ENCODE measurements at places on chromosomes 1 and 21.

- peak; percentile 54 for DNase-seq
These were observed 32.2 kb upstream of the CA6 start for GRCh38 chr1:8913457-8913856.

- no peak for DNase-seq
These were observed 37.1 kb downstream of the C21orf91 start for GRCh38 chr21:17782051-17782450.

GRCh38 chr1:15966081-15966955 is 9.6 kb downstream of the ZBTB17 start:
- no peak for DNase-seq

DNA sequence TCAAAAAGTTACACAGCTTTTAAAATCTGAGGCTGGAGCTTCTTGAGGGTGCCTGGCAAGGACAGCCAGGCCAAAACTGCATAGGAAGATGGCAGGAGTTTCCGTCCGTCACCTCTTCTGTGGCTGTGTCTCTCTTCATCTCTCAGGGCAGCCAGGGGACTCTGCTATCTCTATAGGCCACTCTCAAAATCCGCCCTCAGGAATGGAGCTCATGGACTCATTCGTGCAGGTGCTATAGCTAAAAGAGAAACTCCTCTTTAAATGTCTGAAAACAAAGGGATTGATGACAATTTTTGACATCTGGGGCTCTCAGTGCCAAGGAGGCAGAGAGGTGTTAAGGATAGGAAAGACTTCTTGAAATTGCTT is 27.2 kb downstream of the OVAAL start:
- DNase-seq, result no peak

DNA sequence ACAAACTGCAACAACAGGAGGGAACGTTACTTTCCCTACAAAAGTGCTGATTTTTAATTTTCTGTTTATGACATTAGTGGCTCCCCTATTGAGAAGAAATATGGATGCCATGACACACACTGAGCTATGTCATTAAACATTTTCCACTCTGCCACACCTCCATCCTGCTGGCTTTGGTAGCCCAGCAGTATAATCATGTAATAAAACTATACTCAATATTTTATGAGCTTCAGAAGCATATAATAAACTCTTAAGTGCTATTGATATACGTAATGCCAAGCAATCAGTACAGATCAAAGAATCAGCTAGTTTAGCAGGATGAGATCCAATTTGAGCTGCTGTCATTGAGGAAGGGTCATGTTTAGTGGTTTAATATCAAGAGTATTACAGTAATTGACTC is 141.3 kb upstream of the LRRC7 start:
- no peak for DNase-seq

DNA sequence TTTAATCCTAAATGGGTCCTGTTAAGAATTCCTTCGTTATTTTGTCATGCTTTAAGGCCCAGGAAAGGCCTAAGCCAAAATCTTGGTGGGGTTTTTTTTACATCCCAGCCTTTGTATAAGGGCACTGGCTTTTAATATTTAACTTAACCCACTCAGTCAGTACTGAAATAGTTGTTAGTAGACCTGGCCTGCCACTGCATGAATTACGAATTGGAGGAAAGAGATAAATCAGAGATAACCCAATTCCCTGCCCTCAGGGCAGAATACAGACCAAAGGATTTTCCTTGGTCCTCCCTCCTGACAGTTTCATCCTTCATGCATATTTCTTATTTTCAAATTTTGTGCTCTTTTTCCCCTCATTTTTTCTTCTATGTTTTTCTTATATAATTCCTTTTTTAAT is 193.0 kb downstream of the FASLG start:
- no peak for DNase-seq

DNA sequence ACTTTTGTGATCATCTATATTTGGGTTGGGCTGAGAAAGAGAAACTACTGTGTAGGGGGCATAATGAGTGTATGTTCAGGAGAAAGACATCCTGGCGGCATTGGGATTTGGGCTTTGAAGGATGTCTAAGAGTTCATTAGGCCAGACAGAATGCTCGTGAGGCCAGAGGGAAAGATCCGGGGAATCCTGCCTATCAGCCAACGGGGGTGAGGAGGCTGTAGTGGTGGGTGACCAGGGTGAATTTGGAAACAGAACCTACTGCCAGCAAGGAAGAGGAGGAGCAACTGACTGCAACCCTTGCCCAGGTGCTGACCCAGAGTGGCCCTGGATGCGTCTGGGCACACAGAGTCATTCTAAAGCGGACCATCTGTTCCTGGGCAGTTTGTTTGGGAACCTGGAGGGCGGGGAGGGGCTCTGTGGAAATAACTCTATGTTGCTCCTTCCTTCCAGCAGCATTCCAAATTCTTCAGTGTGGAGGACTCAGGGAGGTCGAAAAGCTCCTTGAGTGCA is 56.9 kb upstream of the ECE1 start:
- no peak for DNase-seq

- no peak for DNase-seq
These were observed 18.7 kb downstream of the ADAMTS5 start for GRCh38 chr21:26948194-26948593.

- no peak for DNase-seq
These were observed 24.3 kb downstream of the AHCTF1 start for GRCh38 chr1:246907472-246907871.

DNA sequence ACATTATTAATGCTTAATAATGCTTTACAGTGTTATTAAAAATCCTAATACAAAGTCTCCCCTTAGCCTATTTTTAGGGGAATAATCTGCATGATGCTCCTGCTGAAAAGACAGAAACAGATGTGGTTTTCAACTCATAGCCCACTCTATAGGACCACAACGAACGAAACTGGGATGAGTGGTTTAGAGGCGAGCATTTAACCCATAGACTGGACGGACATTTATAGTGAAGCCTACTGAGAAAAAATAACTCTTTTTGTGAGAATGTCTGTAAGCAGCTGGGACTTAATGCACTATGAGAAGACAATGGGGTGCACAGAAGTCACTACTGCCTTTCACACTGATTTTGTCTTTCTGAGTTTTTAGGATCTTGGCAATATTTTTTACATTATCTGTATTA is 1599.6 kb upstream of the B3GALT2 start:
- no peak for DNase-seq

GRCh38 chr1:13825033-13825432 is 125.0 kb downstream of the PRDM2 start:
- no peak for DNase-seq

GRCh38 chr1:199843861-199844260 is 183.6 kb upstream of the NR5A2 start:
- no peak for DNase-seq

DNA sequence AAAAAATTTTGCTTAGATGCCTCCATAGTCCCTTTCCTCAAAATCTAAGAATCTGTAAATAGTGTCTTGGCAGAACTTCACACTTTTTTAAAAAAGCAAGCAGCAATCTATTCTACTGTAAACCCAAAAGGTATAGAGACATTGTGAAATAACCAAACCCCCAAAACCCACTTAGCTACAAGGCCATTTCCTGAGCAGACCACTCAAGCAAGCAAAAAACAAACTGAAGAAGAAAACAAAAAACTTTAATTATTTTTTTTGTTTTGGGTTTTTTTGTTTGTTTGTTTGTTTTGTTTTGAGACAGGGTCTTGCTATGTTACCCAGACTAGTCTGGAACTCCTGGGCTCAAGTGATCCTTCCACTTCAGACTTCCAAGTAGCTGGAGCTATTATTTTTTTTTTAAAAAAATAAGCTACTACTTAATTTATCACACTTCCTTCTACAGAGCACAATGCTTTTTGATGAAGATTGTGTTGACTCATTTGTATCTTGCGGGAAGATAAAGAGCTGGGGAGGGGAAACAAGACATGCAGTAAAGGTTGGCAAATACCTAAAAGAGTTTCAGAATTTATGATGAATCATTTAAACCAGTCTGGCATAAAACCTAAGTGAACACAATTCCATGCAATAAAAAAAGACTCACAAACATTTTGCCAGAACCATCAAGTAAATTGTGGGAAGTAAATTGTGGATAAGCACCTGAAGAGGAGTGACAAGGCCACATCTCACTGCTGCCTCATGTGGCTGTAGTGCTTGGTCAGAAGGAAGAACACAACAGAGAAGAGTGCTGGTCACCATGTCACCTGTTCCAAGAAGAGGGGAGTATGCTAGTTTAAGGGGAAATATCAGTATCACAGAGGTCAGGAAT is 2.7 kb upstream of the PTPN22 start:
- DNase-seq, result peak; percentile 15

- DNase-seq, result no peak
These were observed 14.3 kb downstream of the RRP15 start for GRCh38 chr1:218299416-218299815.

GRCh38 chr1:41713557-41714327 is 205.0 kb downstream of the HIVEP3 start:
- DNase-seq, result no peak

DNA sequence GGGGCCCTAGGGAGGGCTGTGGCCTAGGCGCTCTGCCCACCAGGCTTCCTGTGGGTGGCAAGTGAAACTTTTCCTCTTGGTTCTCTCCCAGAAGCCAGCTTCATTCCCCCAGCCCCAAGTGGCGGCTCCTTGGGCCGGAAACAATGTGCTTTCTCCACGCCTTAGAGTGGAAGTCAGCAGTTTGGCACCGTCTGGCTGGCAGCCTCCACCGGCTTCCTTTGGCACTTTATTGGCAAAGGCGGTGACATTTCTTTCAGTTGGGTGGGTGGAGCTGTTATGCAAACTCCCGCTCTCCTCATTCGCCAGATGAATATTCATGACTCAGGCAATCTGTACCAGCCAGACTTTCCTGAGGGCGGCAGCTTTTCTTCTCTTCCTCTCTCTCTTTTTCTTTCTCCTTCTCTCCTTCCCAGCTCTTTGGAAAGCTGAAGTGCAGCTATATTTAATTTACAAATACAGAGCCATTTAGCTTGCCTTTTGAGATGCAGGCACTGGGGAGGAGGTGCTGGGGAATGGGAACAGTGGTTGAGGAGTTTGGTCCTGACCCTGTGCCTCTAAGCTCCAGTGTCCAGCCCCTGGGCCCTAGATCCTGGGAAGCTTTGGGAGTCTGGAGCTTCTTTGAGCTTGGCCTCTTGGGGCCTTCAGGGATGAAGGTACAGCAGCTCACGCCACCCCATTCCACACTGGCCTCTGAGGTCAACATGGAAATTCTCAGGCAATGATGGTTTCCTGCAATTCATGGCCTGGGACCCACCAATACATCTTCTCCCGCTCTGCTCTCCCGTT is 67.8 kb upstream of the POU3F1 start:
- no peak for DNase-seq

DNA sequence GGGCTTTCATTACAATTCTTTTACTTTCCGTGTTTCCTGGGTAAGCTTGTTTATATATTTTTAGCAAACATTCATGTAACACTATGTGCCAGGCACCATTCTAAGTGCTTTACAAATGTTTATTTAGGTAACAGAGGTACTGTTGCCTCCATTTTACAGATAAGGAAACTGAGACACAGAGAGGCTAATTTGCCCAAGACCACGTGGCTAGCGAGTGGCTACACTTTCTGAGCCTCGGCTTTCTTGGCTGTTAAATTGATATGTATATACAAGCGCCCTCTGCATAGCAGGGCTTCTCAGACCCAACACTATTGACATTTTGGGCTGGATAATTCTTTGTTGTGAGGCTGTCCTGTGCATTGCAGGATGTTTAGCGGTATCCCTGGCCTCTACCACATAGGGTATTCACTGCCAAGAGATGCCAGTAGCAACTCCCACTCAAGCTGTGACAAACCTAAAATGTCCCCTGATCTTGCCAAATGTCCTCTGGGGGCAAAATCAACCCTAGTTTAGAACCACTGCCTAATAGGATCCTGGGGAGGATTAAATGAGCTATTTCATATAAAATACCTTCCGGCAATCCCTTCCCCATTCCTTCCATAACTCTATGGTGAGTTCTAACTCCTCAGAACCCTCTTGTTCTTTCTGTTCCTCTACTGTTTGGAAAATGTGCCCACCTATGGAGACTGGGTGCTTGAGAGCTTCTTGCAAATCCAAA is 17.2 kb upstream of the ID3 start:
- DNase-seq, result no peak

GRCh38 chr1:184457500-184457899 is 70.7 kb downstream of the C1orf21 start:
- no peak for DNase-seq

GRCh38 chr1:184792450-184792969 is 37.9 kb upstream of the EDEM3 start:
- DNase-seq, result peak; percentile 13

GRCh38 chr1:192573499-192573898 is 2.1 kb upstream of the RGS1 start:
- no peak for DNase-seq

GRCh38 chr1:99264201-99265021 is at the start of gene PLPPR4:
Gene PLPPR4, plus strand, starts transcription at chr1:99264492. Its CDS starts 102 bp downstream, at chr1:99264594.
- peak; percentile 24 for DNase-seq

- no peak for DNase-seq
These were observed 24.9 kb downstream of the SLC30A10 start for GRCh38 chr1:219903353-219903871.

DNA sequence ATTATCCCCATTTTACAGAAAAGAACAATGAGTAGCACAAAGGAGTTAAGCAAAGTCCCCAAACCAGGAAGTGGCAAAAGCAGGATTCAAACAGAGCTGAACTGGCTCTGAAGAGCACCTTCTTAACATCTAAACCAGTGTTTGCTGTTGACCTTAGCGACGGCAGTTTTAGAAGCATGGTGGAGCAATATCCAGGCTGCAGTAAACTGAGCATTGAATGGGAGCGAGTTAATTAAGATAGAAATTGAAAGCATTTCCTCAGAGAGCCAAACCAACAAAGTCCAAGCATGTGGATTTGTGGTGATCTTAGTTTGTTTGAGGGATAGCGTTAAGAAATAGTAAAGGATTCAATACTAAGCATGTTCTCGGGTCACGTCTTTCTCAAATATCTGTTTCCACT is 13.4 kb upstream of the ZNF281 start:
- no peak for DNase-seq

DNA sequence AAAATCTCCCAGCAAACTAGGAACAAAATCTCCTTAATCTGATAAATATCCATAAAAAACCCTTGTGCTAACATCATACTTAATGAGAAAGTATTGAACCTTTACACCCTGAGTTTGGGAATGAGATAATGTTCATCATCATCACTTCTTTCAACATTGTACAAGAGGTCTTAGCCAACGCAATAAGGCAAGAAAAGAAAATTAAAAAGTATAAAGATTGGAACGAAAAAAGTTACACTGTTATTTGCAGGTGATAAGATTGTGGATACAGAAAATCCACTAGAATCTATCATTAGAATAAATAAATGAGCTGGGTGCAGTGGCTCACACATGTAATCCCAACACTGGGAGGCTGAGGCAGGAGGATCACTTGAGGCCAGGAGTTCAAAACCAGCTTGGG is 76.7 kb downstream of the UBR4 start:
- no peak for DNase-seq

- DNase-seq, result no peak
These were observed 80.8 kb downstream of the C21orf91 start for GRCh38 chr21:17738176-17738953.

- no peak for DNase-seq
These were observed 47.8 kb upstream of the IKBKE start for GRCh38 chr1:206422525-206422924.

- no peak for DNase-seq
These were observed 10.5 kb downstream of the RO60 start for GRCh38 chr1:193069748-193070385.

- DNase-seq, result no peak
These were observed 218.0 kb downstream of the GRIK3 start for GRCh38 chr1:36816348-36816747.

All from HuH-7.5 (cell line).